ENCODE measurements at places on chromosomes 3 and 15.

DNA sequence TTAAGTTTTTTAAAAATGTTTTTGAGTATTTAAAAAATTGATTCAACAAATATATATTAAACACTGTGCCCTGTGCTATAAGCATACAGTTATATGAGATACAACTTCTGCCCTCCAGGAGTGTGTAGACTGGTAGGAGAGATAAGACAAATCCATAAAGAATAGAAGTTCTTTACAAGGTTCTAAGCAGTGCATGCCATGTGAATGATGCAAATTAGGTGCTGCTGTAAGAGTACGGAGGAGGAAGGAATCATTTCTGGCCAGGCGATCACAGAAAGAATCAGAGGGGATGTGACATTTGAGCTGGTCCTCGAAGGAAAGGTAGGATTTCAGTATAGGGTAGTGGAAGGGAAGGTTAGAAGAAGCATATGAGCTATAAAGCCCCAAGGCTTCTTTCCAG lies 14.0 kb downstream of the MAPKBP1 start:
- DNase-seq, result no peak

- DNase-seq, result no peak
Measured at GRCh38 chr3:66398228-66399025, 102.4 kb downstream of the LRIG1 start.

- no peak for DNase-seq
Measured at GRCh38 chr15:27973886-27974285, 125.2 kb downstream of the OCA2 start.

DNA sequence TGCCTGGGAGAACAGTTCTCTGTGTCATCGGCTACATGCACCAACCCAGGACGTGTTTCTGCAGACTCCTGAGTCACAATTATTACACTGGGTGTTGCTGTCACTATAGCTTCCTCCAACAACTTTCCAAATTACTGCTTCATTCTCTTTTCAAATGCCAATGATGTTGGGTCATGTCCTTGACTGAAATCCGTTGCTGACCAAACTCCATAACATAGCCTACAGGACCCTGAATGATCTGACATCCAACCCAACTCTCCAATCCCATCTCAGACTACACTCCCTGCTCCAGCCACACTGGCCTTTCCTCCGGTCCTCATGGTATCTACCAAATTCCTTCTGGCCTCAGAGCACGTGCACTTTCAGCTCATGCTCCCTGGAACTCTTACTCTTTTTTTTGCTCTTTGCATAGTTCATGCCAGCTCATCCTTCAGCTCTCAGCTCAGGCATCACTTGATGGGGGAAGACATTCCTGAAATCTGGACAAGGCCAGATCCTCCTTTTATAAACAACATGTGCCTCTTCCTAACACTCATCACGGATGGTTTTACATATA lies 108.8 kb upstream of the PTPRG start:
- no peak for DNase-seq

DNA sequence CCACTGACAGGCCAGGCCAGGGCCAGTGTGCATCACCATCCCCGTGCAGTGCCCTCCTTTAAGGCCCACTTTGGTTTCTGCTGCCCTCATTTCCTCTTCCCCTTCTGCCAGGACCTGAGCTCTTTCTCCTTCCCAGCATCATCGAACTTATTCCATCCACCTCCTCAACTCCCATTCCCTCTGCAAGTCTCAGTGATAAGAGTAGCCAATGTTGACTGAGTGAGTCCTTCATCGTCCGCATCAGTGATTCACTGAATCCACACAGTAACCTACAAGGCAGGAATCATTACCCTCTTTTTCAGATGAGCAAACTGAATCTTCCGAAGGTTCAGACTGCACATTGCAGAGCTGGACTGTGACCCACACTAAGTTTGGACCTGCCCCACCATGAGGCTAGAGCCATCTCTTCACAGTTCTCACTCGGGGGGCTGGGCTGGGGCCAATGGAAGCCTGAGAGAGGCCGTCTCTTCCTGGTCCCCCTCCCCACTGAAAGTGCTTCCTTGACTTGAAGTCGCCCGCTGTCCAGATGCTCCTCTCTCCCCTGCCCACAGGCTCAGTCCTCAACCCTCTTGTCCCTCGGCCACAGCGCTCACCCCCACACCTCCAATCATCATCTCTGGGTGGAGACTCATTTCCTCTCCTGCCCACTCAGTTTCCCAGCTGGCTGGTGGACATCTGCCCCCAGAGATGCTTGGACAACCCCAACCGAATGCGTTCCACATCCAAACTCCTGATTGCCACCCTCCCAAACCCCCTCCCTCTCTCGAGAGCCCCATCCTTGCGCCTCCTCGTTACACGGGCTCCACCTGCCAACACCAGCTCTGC lies 15.2 kb upstream of the ANPEP start:
- no peak for DNase-seq

DNA sequence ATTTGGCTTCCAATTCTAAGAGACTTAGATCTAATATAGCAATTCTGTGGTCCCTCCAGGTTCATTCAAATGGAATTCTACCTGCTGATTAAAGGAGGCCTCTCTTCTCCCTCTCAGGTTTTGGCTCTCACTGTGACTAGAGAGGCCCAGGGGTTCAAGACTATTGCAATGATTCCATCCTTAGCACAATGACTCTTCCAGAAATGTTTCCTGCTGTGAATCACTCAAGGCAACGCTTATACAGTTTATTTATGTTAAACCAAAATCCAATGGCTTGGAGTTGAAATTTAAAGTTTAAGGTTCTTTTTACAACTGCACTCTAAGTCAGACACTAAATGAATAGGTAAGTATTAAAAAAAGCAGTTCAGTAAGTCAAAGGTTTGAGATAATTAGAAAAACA lies 39.9 kb downstream of the IFT57 start:
- DNase-seq, result no peak

GRCh38 chr3:74121761-74122160 lies 492.7 kb downstream of the CNTN3 start:
- no peak for DNase-seq

- DNase-seq, result no peak
Measured at GRCh38 chr3:14223595-14223994, 45.0 kb downstream of the LSM3 start.

DNA sequence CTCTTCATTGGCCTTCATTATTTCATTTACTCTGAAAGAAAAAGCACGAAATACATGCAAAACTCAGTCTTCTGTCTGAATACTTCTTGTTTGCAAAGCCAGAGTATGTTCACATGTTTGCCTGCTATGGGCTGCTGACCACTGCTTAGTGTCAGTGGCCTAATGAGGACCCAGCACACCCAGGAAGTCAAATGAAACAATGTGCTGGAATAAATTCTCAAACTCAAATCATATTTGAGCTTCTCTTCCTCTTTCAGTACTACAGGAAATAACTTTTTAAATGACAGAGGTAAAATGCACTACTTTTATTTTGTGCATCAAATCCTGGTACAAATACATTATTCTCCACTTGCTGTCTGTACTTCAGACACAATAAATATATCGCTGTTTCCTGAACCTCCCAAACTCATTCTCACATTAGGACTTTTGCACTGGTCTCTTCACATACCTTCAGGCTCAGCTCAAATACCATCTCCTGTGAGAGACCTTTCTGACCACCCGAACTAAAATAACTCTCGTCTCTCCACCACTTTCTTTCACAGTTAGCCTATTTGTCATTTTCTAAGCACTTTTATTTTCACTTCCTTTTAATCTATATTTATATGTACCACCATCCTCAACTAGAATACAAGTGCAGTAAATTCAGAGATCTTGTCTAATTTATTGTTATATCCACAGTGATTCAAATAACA lies 176.8 kb downstream of the TUSC7 start:
- DNase-seq, result peak; percentile 15

DNA sequence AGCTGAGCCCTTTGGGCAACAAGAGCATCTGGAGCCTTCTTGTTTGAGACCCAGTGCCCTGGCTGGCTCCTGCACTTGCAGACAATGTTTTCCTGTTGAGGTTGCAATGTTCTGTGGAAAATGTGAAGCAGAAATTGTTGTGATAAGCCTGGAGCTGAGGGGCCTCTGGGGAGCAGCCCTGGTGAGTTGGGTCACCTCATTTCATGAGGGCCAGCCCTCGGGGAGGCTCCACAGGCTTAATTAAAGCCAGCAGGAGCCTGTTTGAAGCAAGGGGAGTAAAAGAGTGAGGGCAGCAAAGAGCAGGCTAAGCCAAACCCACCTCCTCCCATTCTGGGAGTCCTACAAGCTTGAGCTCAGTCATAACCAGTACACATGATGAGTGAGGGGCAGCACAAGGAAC lies 154.3 kb downstream of the ALDH1A2 start:
- no peak for DNase-seq

GRCh38 chr15:99439524-99439835 lies 126.3 kb upstream of the MEF2A start:
- DNase-seq, result no peak

GRCh38 chr3:160478338-160478737 lies 28.8 kb upstream of the TRIM59 start:
- DNase-seq, result no peak

DNA sequence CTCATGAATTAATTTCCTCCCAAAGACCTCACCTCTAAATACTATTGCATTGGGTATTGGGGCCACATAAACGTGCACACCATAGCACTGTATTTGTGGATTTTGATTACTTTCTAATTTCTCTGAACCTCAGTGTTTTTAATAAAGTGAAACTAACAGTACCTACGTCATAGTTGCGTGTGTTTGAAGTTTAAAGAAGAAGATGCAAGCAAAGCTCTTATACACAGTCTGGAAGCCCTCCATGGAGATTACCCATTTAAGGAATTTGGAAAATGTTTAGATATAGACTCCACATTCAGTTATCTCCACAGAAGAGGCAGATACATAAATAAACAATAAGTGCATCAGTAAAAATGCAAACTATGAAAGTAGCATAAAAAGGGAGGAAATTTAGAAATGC lies 581.1 kb upstream of the GBE1 start:
- DNase-seq, result no peak

DNA sequence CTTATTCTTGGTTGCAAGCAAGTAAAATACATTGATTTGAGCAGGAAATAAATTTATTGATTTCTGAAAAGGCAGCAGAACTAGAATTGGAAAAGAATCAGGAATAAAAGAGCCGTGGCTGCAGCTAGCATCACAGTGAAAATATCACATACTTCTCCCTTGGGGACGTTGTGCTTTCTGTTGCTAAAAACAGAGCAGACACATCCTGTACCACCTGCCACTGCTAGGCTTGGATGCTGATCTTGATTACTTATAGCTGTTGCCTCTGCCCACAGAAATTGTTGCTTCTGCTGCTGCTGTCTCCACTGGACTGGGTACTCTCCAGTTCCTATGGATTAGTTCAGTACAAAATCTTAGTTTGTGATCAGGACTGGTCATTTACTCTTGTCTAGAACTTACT lies 283.8 kb downstream of the C3orf38 start:
- peak; percentile 83 for DNase-seq

- DNase-seq, result no peak
Measured at GRCh38 chr15:62976301-62976881, 66.2 kb upstream of the TPM1 start.

DNA sequence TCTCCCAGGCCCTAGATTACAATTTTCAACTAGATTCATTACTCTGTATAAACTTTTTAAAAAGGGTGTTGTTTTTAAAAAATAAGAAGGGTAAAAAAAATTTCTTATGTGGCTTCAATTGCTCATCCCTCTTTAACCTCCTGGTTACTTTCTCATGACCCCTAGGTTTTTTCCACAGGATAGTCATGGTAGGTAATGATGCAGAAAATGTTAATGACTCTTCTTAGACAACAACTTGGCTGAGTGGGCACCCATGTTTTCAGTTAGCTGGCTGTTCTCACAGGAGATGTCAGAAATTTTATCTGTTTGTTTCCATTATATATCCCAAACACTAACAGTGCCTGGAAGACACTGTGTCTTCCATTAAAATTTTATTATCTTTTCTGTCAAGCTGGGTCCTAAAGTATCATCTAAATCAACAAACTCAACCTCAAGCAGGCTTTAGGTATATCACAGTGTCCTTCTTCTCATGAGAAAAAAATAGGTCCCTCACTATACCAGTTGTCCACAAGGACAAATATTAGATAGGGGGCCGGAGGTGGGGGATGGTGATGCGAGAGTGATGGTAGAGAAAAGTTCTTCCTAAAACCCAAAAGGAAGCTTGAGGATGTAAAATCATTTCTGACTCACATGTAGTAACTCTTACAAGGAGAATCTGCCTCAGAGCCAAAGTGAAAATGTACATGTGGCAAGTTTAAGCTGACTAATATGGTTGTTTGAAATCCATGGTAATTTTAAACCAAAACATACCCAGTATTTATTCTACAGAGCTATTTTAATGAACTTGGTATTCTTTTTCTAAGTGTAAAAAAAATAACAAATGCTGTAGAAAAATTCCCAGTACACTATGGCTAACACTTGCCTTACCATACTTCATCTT lies 43.3 kb downstream of the PLOD2 start:
- DNase-seq, result no peak

DNA sequence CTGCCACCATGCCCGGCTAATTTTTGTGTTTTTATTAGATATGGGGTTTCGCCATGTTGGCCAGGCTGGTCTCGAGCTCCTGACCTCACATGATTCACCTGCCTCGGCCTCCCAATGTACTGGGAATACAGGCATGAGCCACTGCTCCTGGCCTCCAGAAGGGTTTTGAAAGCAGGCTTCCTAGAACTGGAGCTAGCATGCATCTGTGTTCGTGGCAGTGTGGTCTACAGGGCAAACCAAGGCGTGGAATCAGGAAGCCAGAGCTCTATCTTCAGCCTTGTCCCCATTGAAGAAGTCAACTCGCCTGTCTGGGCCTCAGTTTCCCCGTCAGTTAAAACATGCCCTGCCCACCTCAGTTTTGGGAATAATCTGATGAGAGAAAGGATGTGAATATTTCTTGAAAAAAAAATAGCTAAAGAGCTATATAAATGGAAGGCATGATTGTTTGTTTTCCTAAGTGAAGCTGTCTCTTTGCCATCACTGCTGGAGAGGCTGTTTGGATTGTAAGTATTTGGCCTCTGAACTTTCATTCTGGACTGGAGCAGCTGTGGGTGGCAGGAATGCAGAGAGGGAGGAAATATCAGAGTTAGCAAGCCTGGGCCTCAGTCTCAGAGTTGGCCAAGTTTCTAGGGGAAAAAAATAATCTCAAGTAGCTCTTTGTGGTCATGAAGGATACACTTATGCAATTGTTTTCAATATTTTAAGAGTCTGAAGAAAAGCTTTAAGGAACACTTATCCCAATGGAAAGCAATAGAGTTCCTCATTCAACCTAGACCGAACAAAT lies 36.5 kb upstream of the UACA start:
- no peak for DNase-seq

GRCh38 chr3:195133462-195133861 lies 137.5 kb downstream of the XXYLT1 start:
- no peak for DNase-seq

- DNase-seq, result no peak
Measured at GRCh38 chr3:108223928-108224327, 1.7 kb upstream of the IFT57 start.
